ENCODE measurements at places on chromosomes 2 and 18.
A peak's percentile ranks its signal among the peaks of the same experiment; 100 is the strongest.

GRCh38 chr2:187982668-187983067 lies 309.0 kb upstream of the GULP1 start:
- peak; percentile 86 for DNase-seq

DNA sequence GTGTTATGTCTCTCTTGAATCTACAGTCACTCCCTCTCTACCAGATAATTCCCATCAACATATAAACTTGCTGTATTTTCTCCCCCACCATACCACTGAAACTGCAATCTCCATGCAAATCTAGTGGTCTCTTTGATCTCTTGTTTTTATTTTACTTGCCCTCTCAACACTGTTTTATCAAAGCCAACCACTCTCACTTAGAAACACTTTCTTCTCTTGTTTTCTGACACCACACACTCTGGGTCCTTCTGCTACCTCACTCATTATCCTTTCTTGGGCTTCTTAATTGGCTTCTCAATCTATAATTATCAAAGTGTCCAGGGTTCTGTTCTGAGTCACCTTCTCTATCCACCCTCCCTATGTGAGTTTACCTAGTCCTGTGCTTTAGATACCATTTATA lies 2.0 kb upstream of the MCFD2 start:
- no peak for DNase-seq

- no peak for DNase-seq
These were observed 818.9 kb upstream of the ACVR2A start for GRCh38 chr2:147025646-147026585.

DNA sequence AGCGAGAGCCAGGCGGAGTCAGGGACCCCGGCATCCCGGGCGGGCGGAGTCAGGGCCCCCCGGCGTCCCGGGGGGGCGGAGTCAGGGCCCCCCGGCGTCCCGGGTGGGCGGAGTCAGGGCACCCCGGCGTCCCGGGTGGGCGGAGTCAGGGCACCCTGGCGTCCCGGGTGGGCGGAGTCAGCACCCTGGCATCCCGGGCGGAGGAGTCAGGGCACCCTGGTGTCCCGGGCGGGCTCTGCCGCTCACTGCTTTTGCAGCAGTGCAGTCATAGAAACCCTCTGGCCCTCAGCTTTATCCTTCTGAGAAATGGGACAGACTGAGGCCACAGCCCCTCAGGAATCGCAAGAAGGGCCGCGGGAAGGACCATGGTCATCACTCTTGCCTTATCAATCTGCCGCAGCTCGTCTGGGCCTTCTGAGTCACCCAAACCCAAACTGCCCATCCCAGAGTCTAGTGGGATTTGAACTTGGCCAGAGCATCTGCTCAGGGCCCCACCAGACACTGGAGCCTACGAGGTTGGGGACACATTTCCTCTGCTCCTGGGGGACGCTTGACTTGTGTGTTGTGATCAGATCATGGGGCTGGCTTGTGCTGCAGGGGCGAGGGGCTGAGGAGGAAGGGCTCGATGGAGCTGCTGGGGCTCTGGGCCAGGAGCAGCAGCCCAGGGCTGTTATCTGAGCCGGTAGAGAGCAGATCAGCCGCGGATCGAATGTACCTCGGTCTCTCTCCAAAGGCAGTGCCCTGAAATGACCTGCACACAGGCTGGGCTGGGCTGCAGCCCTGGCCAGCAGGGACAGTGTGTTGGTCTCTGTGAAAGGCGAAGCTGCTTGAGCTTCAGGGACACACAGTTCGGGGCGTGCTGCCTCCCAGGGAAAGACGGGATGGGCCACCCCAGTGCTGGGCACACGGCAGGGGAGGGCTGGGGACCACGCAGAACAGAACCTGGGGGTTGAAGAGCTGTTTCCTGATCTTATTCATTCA lies 290.1 kb upstream of the HDAC4 start:
- DNase-seq, result no peak

GRCh38 chr2:178542569-178542968 lies 62.3 kb downstream of the PLEKHA3 start:
- peak; percentile 41 for DNase-seq

DNA sequence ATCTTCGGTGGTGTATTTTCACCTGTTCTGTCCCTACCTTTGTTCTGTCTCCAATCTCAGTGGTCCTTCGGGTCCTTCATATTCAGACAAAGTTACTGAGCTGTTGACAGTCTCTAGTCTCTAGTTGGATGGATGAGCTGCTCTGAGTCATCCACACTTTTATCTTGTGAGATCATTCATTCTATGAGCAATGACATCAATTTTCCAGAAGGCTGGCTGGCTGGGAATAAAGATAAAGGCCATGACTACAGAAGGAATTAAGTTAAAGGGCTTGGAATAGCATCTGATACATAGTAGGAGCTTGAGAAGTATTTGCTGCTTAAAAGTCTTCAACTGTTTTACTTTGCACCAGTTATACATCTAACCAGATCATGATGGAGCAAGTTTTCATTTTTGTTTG lies 43.1 kb upstream of the SLC39A10 start:
- peak; percentile 96 for DNase-seq

DNA sequence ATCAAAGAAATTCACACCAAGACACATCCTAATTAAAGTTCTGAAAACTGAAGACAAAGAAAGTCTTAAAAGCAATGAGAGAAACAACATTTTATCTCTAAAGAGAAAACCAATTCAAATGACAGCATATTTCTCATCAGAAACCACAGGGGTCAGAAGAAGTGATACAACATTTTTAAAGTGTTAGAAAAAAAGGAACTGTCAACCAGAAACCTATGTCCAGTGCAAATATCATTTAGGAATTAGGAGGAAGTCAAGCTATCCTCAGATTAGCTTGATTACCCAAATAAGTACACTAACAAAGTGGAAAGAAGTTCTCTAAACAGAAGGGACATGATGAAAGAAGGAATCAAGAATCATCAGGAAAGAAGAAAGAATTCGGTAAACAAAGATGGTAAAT lies 59.5 kb upstream of the BCL2L11 start:
- DNase-seq, result no peak

- DNase-seq, result no peak
These were observed 264.5 kb downstream of the EIPR1 start for GRCh38 chr2:3113122-3113521.

DNA sequence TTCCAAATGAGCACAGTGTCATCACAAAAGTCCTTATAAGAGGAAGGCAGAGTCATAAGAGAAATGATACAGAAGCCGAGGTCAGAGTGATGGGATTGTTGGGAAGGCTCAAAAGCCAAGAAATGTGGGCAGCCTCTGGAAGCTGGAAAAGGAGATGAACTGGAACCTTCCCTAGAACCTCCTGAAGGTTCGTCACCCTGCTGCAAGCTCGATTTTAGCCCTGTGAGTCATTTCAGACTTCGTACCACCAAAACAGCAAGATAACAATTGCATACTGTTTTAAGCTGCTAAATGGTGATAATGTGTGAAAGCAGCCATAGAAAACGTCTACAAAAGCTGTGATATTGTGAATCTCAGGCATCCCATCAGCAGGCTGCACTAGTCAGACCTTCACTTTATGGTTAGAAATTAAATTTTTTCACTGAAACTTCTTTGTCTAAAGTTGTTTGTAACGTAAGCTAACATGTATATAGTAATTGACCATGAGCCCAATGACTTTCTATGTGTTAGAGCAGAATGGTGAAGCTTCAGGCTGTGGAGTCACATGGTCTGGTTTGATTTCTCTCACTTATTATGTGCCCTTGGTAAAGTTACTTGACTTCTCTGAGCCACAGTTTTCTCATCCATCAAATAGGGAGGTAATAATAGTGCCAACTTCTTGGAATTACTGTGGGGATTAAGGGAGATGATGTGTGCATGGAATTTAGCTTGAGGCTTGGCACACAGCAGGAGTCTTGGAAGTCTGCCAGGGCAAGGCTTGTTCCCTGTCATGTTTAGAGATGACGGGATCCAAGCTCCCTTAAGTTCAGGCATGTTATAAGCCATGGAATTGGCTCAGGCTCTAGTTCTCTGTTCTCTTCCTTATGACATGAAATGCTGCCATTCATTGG lies 132.0 kb upstream of the CCDC195 start:
- DNase-seq, result peak; percentile 87
